ENCODE measurements at places on chromosomes 5 and 9.

GRCh38 chr5:17817990-17818389 is 183.7 kb downstream of the TAF11L14 start:
- no peak for DNase-seq

DNA sequence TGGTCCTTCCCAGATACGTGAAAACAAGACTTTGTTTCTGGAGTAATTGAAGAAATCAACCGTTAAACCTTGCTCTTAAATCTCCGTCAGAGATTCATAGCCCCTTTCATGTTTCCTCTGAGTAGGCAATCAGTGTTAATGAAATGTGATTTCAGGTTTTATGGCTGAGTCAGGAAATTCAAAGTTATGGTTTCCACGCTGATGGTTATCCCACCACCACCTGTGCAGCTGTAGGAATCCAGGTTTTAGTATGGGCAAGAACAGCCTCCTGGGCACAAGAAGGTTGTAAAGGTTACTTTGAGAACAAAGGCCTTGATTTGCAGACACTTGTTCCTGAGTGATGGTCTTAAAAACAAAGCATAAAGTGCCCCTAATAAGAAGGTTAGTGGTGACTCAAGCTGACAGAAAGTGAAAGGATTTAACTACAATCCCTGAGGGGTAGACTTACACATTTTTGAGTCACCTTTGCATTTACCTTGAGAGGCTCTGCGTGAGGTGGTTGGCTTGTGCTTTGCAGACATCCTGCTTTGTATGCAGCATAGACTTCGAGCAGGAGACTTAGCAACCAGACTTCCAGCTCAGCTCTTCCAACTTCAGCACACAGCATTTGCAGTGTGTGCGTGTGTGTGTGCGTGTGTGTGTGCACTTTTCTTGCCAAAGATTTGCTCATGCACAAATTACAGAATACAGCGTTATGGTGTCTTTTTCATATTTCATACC is 159.6 kb downstream of the TLE4 start:
- DNase-seq, result no peak

GRCh38 chr9:134089972-134090371 is 22.1 kb upstream of the BRD3 start:
- no peak for DNase-seq

DNA sequence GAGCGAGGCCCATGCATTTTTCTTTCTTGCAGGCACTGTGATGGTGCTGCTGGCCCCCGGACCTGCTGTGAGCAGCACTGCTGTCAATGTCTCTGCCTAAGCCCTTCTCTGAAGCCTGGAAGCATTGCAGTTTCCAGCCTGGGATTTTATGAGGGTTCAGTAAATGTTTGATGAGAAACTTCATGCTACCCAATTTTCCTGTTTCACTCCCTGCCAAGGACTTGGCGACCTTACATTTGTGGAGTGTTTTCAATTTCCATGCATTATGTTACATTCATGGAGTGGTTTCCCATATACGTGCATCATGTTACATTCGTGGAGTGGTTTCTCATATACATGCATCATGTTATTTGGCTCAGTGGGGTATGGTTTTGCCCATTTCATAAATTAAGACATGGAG is 90.7 kb upstream of the PTCH1 start:
- no peak for DNase-seq

DNA sequence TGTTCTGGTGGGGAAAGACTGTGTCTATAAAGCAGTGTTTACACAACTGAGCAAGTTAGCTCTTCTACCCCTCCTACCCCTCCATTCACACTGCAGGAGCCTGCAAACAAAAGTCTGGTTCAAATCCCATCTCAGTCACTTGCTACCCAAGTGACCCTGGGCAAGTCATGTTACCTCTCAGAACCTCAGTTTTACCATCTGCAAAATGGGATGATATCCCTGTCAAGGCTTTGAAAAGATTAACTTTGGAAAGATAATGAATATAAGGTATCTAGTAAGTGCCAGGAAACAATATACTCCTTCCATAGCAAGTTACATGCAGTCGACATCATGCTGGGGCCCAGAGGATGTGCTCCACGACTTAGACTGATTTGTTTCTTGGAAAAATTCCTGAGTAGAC is 161.5 kb downstream of the SEC61B start:
- no peak for DNase-seq
